ENCODE measurements at places on chromosomes 1 and 21.

GRCh38 chr1:168960595-168960994, 145.9 kb upstream of the ATP1B1 start:
- DNase-seq, result no peak

- no peak for DNase-seq
These were observed 17.5 kb downstream of the ADGRB2 start for GRCh38 chr1:31746687-31747086.

DNA sequence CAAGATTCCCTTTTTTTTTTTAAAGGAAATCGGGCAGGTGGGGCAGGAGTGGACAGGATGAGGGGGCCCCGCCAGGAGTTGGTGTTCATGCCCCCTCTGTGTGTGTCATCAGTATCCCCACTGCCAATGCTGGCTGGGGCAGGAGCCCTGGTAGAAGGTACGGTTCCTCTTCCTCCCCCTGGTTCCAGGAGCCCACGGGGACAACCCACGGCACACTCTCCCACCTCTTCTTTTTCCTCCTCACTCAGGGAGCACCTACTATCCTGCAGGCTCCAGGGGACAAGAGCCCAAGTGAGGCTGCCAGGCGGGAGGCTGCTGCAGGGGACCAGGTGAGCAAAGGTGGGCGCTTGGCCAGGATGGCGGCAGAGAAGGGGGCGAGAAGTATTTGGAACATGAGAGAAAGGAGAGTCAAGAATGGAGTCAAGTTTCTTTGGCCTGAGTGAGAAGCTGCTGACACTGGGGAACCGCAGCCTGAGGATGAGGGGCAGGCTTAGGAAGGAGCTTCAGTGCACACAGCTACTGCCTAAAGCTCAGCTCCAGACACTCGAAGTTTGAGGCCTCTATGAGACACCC, 26.5 kb downstream of the ECE1 start:
- DNase-seq, result no peak

- DNase-seq, result no peak
These were observed 3.9 kb upstream of the NUAK2 start for GRCh38 chr1:205325334-205325884.

DNA sequence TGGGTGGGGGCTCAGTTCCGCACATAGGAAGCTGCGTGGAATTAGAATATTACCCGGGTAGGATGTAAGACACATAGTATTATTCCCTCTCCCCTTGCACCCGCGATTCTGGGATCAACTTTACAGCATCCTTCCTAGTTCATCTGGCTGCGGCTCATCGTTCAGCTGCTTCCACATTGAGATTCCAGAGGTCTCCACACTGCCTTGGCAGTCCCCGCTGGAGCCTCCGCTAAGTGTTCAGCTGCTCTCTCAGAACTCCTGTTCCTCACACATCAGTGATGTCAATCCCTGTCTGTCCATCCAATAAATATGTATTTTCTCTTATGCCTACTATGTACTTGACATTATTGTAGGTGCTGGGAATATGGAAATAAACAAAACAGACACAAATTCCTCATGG, 135.6 kb upstream of the SYT6 start:
- no peak for DNase-seq

GRCh38 chr1:8693107-8693506, 124.3 kb downstream of the RERE start:
- no peak for DNase-seq

GRCh38 chr1:19067182-19067911, 110.9 kb upstream of the IFFO2 start:
- no peak for DNase-seq

- DNase-seq, result no peak
These were observed 263.4 kb downstream of the GRIK1 start for GRCh38 chr21:29676395-29676794.

DNA sequence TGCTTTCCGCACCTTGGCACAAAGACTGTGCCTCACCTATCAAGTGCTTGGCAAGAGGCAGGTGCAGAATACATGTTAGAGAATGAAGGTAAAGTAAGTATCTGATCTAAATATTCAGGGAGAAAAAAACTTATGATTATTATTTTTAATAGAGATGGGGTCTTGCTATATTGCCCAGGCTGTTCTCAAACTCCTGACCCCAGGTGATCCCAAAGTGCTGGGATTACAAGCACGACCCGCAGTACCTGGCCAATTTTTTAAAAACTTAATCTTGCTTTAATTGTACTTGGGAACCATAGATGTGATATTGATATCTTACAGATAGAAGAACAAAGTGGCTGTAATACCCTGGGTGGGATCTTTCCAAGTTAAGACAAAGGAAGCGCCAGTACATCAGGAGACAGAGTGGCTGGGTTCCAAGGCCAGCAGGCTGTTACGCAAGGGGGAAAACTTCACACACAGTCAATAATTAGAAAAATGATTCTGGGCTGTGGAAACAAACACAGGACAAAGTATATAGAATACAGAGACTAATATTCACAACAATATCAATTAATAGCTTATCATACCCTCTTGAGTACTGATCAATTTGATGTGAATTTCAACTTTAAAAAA, 58.6 kb upstream of the ATP1A1 start:
- no peak for DNase-seq

DNA sequence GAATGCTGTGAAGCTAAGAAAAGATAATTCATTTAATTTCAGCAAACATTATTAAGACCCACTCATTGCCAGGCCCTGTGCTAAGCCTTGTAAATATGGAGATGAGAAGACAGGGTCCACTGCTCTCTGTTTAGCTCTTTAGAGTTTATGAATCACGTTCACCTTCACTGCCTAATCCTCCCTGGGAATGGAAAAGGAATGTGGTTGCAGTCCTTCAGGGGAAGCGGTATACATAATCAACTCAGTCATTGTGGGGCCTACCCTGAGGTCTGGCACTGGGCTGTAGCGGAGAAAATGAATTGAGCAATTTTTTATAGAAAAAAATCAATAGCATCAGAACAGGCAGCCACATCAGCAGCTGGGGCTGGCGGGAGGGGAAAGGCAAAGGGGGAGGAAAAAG, 412.1 kb upstream of the NFIA start:
- no peak for DNase-seq

DNA sequence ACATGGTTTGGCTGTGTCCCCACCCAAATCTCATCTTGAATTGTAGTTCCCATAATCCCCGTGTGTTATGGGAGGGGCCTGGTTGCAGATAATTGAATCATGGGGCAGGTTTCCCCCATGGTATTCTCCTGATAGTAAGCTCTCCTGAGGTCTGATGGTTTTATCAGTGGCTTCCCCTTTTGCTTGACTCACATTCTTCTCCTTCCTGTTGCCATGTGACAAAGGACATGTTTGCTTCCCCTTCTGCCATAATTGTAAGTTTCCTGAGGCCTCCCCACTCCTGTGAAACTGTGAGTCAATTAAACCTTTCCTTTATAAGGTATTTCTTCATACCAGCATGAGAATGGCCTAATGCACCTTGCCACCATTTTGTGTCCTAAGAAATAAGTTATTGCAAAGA, 415.0 kb downstream of the COL11A1 start:
- DNase-seq, result no peak

GRCh38 chr1:224498574-224499170, 64.1 kb upstream of the WDR26 start:
- DNase-seq, result no peak

Data from effector memory CD4-positive, alpha-beta T cell (primary cell).